ENCODE measurements at places on chromosomes 1 and 21.

DNA sequence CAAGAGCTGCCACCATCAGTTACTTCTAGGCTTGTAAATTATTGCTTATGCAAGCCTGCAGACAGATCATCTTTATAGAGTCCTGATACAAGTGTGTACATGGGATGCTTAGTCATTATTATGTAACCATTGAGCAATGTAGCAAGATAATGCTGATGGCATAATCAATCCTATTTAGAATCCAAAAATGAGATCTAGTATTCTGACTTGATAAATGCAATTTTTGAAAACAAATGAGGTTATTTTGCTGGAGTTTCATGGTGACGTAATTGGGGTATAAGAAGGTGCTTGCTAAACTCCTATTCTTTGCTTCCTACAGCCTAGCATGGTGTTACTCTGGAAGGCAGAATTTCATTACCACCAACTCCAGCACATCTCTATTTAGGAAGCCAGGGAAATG lies 801.7 kb upstream of the PRMT6 start:
- no peak for DNase-seq

DNA sequence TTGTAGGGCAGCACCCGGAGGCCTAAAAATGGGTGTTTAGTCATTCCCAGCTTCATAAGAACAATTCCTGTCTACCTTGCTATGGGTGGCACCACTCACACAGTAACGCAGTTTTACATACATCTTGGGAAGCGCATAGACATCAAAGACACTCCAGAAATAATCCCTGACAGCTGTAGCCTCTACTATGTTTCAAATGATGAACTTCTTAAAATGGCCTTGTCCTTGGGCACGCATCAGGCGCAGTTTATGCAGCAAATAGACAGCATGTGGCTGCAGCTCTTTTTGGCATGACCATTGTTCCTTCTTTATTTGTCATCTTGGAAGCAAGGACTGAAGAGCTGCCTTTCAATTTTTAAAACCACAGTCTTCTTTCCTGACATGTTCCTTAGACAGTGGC lies 77.6 kb upstream of the CACYBP start:
- no peak for DNase-seq

GRCh38 chr1:119554183-119554582 lies 47.2 kb downstream of the HSD3B1 start:
- no peak for DNase-seq

- DNase-seq, result no peak
These were observed 12.4 kb upstream of the C2CD2 start for GRCh38 chr21:41966041-41966833.

DNA sequence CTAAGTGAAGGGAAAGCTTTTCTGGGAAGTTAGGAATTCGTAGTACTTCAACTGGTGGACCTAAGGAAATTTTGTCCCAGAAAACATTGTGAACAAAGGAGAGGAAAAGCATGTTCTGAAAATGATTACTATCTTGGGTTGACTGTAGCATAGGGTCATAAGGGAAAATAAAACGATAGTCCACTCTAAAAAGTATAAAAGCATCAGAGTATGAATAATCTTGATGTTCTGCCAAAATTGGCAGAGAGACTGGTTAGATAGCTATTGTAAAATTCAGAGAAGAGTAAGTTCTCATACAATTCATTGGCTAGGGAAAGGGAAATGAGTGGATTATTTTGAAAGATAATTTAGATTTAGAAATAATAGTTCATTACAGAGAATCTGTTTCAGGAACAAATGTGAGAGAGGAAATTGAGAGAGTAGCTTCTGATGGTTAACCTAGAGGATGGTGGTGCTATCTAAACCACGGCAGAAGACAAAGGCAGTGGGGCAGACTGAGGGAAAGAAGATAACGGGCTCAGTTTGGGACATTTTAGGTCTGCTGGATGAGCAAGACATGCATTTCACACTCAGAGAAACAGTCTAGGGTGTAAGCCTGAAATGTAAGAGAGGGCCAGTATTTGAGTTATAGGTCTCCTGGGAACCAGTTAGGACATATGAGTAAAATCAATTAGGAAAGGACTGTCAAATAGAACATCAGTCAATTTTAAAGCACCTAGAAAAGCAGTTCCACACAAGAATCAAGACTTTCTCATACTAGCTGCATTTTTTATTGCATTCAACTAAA lies 799.3 kb upstream of the CXADR start:
- no peak for DNase-seq
